ENCODE measurements at places on chromosomes 4 and X.

GRCh38 chr4:41538887-41539498 is 1.0 kb downstream of the LIMCH1 start:
- DNase-seq, result no peak

DNA sequence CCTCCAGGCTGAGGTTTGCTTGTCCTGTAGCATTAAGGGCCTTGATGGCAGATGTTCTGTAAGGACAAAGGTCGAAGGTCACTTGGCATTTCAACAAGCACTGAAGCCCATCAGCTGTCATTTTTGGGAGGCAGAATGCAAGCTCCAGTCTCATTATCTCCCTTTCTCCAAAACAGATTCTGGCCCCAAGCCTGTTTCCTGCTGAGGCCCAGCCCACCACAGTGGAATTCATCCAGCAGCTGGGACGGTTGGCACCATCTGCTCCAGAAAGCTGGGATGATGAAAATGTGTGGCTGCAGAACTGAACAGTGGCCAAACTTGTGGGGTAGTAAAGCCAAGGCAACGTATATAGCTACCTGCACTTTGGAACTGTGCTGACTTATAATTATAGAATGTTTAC is 17.7 kb upstream of the PPEF2 start:
- no peak for DNase-seq

- DNase-seq, result peak; percentile 29
These were observed 17.0 kb downstream of the ADD1 start for GRCh38 chr4:2860391-2861348.

GRCh38 chr4:149741186-149741831 is 74.3 kb downstream of the IQCM start:
- DNase-seq, result no peak

DNA sequence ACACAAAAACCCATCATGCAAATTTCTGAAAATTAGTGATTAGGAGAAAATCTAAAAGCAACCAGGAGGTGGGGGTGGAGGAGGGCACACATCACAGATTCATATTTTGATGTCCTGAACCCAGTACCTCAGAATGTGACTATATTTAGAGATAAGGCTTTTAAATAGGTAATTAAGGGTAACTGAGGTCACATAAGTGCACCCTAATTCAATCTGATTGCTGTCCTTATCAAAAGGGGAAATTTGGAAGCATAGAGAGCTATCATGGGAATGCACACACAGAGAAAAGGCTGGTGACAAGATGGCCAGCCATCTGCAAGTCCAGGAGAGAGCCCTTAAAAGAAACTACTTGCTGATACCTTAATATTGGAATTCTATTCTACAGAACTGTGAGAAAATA is 281.8 kb upstream of the UGT8 start:
- DNase-seq, result no peak

DNA sequence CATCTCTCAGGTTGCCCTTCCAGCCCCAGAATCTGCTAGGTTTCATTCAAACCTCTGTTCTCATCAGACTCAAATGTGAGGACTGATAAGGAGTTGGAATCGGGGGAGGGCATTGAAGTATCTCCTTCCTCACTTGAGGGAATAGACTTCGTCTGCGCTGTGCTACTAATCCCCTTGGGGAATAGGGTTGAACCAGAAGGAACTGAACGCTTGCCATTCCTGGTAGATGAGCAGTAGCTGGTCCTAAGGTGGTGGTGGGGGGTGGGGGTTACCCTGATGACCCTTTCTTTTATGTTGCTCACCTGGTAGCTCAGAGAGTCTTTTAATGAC is 692 bp upstream of the SLC9A7 start:
- no peak for DNase-seq

DNA sequence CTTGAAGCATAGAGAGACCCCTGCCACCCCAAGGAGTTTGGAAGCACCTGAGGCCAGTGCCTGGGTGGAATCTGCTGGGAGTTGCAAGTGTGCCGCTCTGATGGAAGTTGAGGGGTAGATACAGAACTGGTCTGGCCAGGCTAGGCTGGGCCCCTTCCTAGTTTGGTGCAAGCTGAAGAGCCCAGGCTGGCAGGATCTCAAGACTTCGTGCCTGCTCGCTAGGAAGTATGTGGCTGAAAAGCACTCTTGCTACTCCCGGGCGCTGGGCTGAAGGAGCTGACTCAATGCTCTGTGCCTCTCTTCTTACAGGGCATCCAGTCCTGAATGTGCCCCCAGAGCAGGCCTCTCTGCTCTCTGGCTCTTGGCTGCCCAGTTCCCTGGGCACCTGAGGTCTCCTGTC is 51.7 kb upstream of the PJA1 start:
- no peak for DNase-seq

- DNase-seq, result no peak
These were observed 95.4 kb downstream of the SLC2A9 start for GRCh38 chr4:9925750-9926439.

- DNase-seq, result no peak
These were observed 49.1 kb downstream of the ABCG2 start for GRCh38 chr4:88109123-88109881.

GRCh38 chr4:142648378-142648777 is 197.7 kb downstream of the INPP4B start:
- no peak for DNase-seq

All from inflammatory macrophage treated with lipopolysaccharide for 4 hours (primary cell).